ENCODE measurements at places on chromosomes 12 and 14. TPM values are rescaled to one million over a fixed set of nuclear protein-coding genes. Genes with fewer than 3 reads are reported as not detected.

The INHBE gene
- total RNA-seq, result 8.7 TPM

The M6PR gene
- total RNA-seq, result 220 TPM

The TAS2R31 gene
- 2.6 TPM for total RNA-seq

The L2HGDH gene
- total RNA-seq, result 7.3 TPM

Data from kidney epithelial cell (primary cell).